Skin of body (tissue), 3 donors: ENCODE measurements at places on chromosomes 3 and 15. TPM values are rescaled to one million over a fixed set of nuclear protein-coding genes. Genes with fewer than 3 reads are reported as not detected.

RYR3 gene
- 6.3 TPM for total RNA-seq

SCN5A gene
- 0.39 TPM for total RNA-seq

MESP2 gene
- 0.30 TPM for total RNA-seq

CAV3 gene
- 16.4 TPM for total RNA-seq

CACNA1D gene
- 5.6 TPM for total RNA-seq

FHIT gene
- 8.9 TPM for total RNA-seq

VGLL3 gene
- total RNA-seq = 53.1 TPM

ACOX2 gene
- total RNA-seq = 15.8 TPM

REC114 gene
- total RNA-seq = not detected

TNIK gene
- total RNA-seq = 5.7 TPM

RBPMS2 gene
- total RNA-seq = 0.59 TPM

SCAPER gene
- 29.2 TPM for total RNA-seq

CSPG4 gene
- total RNA-seq = 42.2 TPM

RETNLB gene
- total RNA-seq = not detected

NMNAT3 gene
- total RNA-seq = 6.7 TPM

SPATA12 gene
- total RNA-seq = 0.10 TPM

CLRN1 gene
- not detected for total RNA-seq

TMEM202 gene
- total RNA-seq = not detected
